Naive thymus-derived CD4-positive, alpha-beta T cell (primary cell): ENCODE measurements at places on chromosomes 7 and 10. TPM values are rescaled to one million over a fixed set of nuclear protein-coding genes. Genes with fewer than 3 reads are reported as not detected.

The PRKG1 gene
- total RNA-seq = not detected

The CD36 gene
- total RNA-seq = 7.2 TPM

The RAB11FIP2 gene
- 21.6 TPM for total RNA-seq

The DRGX gene
- total RNA-seq = not detected in 2 replicates

The PHYHIPL gene
- not detected for total RNA-seq

The GIMAP2 gene
- total RNA-seq = 113 and 122 TPM in 2 replicates

GRCh38 chr7:151850491-151851124, 26.3 kb downstream of the PRKAG2 start:
- no peaks in the 10 kb centered on the region for H3K27me3 ChIP-seq
- peaks cover 10% of the 10 kb centered on the region for H3K4me1 ChIP-seq
- DNase-seq = no peak
- no peak overlapping the region for H3K27ac ChIP-seq
- no peaks in the 10 kb centered on the region for H3K36me3 ChIP-seq

DNA sequence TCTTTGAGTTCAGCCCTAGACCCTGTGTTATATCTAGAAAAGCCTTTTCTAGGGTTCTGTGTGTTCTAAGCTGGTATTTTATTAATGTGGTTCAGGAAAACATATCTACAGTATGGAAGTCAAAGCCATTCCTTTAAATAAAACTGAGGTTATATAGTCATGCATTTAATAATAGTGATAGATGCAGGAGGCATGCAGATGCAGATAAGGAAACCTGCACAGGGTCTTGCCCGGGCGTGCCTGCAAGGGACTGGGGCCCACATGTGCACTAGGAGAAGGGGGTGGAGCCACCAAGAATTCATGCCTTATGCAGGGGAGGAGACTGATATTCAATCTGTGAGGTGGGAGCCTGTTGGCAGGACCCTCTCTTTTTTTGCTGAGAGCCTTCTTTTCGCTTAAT, 171.5 kb downstream of the PRPF18 start:
- no peaks in the 10 kb centered on the region for H3K27me3 ChIP-seq
- H3K4me1 ChIP-seq = no peaks in the 10 kb centered on the region
- no peaks in the 10 kb centered on the region for H3K36me3 ChIP-seq
- DNase-seq = no peak
- no peak overlapping the region for H3K27ac ChIP-seq

GRCh38 chr7:151143261-151144015, 24.1 kb downstream of the GBX1 start:
- no peak overlapping the region for H3K27ac ChIP-seq
- H3K36me3 ChIP-seq = no peaks in the 10 kb centered on the region
- no peak overlapping the region for H3K4me3 ChIP-seq
- H3K27me3 ChIP-seq = no peaks in the 10 kb centered on the region

- DNase-seq = no peak
- H3K36me3 ChIP-seq = no peaks in the 10 kb centered on the region
- no peaks in the 10 kb centered on the region for H3K27me3 ChIP-seq
- no peak overlapping the region for H3K4me3 ChIP-seq
- H3K4me1 ChIP-seq = no peaks in the 10 kb centered on the region
- H3K27ac ChIP-seq = no peak overlapping the region
Observed at GRCh38 chr10:59513558-59513957, 151.2 kb upstream of the FAM13C start.

GRCh38 chr7:98294798-98295382, 13.4 kb downstream of the BRI3 start:
- no peak overlapping the region for H3K4me3 ChIP-seq
- no peak overlapping the region for H3K27ac ChIP-seq
- no peak for DNase-seq

GRCh38 chr10:110993024-110993693, 73.8 kb downstream of the SHOC2 start:
- H3K27me3 ChIP-seq = no peaks in the 10 kb centered on the region
- H3K27ac ChIP-seq = no peak overlapping the region
- H3K36me3 ChIP-seq = no peaks in the 10 kb centered on the region
- H3K4me3 ChIP-seq = no peak overlapping the region
- peaks cover 6% of the 10 kb centered on the region for H3K4me1 ChIP-seq

DNA sequence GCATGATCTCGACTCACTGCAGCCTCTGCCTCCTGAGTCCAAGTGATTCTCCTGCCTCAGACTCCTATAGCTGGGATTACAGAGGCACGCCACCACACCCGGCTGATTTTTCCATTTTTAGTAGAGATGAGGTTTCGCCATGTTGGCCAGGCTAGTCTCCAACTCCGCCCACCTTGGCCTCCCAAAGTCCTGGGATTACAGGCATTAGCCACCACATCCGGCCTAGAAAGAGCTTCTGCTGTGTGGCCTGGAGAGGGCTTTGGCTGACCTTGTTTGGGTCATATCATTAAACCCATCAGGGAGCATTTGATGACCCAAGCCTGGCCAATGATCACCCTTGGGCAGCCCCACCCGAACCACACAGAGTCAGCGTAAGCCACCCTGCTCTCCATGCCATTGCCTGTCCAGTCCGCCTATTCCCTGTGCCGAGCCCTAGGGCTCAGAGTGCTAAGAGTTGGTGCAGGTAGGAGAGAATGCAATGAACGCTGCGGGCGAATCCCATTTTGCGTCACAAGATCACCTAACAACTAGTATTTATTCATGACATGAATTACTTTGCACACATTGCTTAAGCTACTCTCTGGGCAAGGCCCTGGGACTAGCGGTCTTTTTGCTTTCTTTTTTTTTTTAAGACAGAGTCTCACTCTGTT, 22.3 kb upstream of the GDI2 start:
- no peak overlapping the region for H3K4me3 ChIP-seq
- H3K36me3 ChIP-seq = no peaks in the 10 kb centered on the region
- H3K27me3 ChIP-seq = no peaks in the 10 kb centered on the region
- H3K4me1 ChIP-seq = no peaks in the 10 kb centered on the region
- DNase-seq = no peak

DNA sequence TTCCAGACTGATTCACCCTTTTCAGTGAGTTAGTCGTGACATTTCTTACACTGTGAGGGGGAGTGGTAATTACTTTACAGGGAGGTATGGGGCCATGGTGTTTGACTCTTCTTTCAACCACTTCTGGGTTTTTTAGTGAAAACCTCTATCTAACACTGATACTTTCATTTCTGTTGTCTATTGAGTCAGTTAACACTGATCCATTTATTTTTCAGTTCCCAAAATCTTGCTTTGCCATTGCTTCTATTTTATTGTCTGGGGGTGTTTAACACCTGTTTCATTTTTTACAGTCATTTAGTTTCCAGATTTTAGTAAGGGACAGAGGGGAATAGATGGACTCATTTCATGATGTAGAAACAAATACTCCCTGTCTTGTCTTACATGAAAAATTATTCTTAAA, 61.5 kb downstream of the HELLS start:
- H3K36me3 ChIP-seq = no peaks in the 10 kb centered on the region
- H3K4me1 ChIP-seq = no peaks in the 10 kb centered on the region
- no peaks in the 10 kb centered on the region for H3K27me3 ChIP-seq

GRCh38 chr10:6215683-6216484, 13.2 kb downstream of the PFKFB3 start:
- no peak overlapping the region for H3K27ac ChIP-seq
- DNase-seq = no peak
- H3K36me3 ChIP-seq = no peaks in the 10 kb centered on the region
- no peaks in the 10 kb centered on the region for H3K27me3 ChIP-seq
- no peaks in the 10 kb centered on the region for H3K4me1 ChIP-seq

GRCh38 chr7:76225379-76225778, 23.7 kb downstream of the SRRM3 start:
- H3K36me3 ChIP-seq = no peaks in the 10 kb centered on the region
- DNase-seq = peak; percentile 10
- H3K4me1 ChIP-seq = no peaks in the 10 kb centered on the region
- H3K27me3 ChIP-seq = no peaks in the 10 kb centered on the region
- no peak overlapping the region for H3K27ac ChIP-seq

DNA sequence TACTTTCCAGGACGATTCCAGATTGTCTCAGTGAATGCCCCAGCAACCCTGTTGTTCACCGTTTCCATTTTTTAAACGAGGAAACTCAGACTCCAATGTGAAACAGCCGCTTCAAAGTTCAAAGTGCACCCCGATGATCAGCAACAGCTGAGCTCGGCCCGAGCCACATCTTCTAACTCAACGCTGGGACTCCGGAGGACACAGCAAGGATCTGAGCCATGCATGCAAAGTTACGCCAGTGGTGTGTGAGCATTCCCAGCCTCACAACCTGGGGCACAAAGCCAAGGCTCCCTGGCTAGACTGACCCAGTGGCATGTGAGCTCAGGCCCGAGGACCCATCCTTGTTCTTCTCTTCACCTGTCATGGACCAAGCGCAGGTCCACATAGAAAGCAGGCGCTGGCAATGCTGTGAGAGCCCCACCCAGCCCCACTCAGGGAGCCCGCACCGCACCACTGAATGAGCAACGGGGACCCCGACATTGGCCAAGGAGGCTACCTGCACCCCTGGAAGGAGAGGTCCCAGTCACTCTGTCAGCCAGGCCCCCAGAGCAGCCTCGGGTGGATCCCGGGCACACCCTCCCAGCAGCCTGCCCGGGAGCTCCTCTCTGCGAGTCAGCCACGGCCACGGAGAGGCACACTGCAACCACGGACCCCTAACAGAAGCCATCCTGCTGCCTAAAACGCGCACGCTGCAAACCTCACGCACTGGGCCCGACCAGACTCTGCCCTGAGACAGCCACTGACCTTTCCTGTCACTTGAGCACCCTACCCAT, 82.9 kb downstream of the MAD1L1 start:
- H3K27me3 ChIP-seq = no peaks in the 10 kb centered on the region
- no peak overlapping the region for H3K27ac ChIP-seq
- H3K4me1 ChIP-seq = no peaks in the 10 kb centered on the region

DNA sequence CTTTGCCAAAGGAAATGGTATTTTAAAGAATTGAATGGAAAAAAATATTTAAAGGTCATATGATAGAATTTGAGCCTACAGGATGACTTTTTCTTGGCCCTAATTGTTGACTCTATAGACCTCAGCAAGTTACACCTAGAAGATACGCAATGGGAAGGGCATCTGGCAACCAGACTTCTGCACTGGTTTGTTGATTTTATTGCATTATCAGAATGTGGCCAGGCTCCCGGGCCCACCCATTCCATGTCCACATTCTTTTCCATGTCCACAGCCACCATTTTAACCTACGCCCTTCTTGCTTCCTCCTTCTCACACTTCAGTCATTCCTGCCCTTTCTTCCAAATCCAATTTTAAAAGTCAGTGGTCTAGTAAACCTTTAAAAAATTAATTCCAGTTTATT, 738.4 kb downstream of the SUGCT start:
- no peaks in the 10 kb centered on the region for H3K4me1 ChIP-seq
- no peak for DNase-seq
- H3K4me3 ChIP-seq = no peak overlapping the region
- no peaks in the 10 kb centered on the region for H3K27me3 ChIP-seq
